ENCODE measurements at places on chromosomes 6 and 20.

- no peak for DNase-seq
These were observed 90.8 kb upstream of the TNFAIP3 start for GRCh38 chr6:137776256-137776655.

- DNase-seq, result no peak
These were observed 17.6 kb downstream of the HDAC2 start for GRCh38 chr6:113953346-113953745.

- DNase-seq, result no peak
These were observed 74.2 kb downstream of the ROS1 start for GRCh38 chr6:117351521-117351920.

- DNase-seq, result no peak
These were observed 65.6 kb downstream of the C6orf118 start for GRCh38 chr6:165243801-165244200.

- DNase-seq, result no peak
These were observed 37.9 kb upstream of the SLC23A2 start for GRCh38 chr20:5039255-5039657.

DNA sequence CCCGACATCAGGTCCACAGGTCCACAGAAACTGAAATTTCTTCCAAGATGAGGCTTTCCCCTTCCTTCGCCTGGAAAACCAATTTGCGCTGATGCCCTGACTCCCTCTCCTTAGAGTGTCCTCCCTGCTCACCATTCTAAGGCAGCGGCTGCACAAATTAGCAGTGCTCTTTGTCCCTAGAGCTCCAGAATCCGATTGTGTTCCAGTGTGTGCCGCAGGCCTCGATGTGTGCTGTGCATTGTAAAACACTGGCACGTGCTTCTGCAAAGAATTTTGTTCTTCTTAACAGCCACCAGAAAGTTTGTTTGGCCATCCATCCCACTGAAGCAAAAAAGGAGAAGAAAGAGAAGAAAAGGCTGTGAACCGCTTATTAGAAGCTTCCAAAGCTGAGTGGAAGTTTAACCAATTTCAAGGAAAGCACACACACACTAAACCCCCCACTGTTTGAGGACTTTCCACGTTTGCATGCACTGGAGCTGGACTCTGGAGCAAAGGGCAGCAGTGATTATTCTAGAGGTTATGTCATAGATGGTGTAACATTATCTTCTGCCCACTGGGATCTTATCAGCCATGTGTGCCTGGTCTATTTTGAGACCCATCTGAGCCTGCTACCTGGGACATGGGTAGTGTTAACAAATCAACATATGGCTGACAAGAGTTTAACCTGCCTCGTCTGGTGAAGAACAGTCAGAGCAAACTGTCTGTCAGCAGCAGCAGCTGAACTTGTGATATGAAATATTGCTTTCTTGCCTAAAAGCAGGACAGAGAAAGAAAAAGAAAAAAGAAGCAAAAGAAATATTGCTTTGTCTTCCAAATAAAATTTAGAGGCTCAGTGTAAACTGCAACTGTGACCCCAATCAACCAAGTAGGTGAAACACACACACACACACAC lies 64.9 kb upstream of the RREB1 start:
- DNase-seq, result no peak
